Activated B cell treated with CpG ODN at 0.5 μM for 24 hours (primary cell): ENCODE measurements at places on chromosomes 4 and X. TPM values are rescaled to one million over a fixed set of nuclear protein-coding genes. Genes with fewer than 3 reads are reported as not detected.

The ARSJ gene
- total RNA-seq = not detected in 2 replicates

The CXCL8 gene
- 0.71 and 1.1 TPM in 2 replicates for total RNA-seq

The ARHGEF6 gene
- total RNA-seq = 32.4 and 33.0 TPM in 2 replicates

DNA sequence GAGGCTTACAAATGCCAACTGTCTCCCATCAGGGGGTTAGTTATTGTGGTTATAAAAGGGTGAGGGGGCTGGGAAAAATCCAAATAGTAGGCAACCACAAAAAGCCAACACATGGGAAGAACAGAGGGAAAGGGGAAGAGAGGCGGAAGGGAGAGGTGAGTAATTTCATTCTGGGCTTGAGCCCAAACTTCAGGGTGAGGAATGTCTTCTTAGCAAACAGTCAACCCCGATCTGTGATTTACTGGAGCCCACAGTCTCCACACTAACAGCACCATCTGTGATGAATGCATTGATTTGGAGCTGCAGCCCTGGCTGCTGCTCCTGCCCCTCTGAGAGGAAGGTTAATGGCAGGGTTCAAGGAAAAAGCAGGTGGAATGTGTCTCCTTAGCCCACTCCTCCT, 162.2 kb upstream of the GPR101 start:
- no peak for DNase-seq

GRCh38 chr4:105568584-105568983, 16.2 kb downstream of the ARHGEF38 start:
- no peak for DNase-seq

- no peak for DNase-seq
Observed at GRCh38 chrX:91434351-91435168, at the start of gene PABPC5. Gene PABPC5 (plus strand): TSS chrX:91434839. CDS start chrX:91435578, 739 bp downstream.
